ENCODE measurements at places on chromosomes 5 and 9. TPM values are rescaled to one million over a fixed set of nuclear protein-coding genes. Genes with fewer than 3 reads are reported as not detected.

GRCh38 chr5:5965132-5965531, 413.2 kb downstream of the MED10 start:
- no peak for DNase-seq

DNA sequence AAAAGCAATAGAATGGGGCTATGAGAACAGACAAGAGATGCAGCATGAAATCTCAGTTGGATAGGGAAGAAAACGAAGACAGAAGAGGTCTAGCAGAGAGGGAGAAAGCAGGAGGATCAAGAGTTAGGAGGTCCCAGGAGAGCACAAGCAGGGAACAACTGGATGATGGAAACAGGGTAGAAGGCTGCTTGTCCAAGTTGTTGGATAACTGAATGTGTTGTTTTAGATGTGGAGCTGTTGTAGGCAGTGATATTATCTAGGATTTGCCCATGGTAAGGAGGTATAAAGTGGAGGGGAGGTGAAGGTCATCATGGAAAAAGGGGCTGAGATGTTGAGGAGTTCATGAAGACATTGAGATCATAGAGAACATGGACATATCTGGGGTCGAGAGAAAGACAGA, 12.4 kb upstream of the RHOBTB3 start:
- DNase-seq = no peak

GRCh38 chr5:148314187-148314586, 2.0 kb downstream of the SPINK7 start:
- peak; percentile 53 for DNase-seq

- no peak for DNase-seq
Measured at GRCh38 chr5:142292249-142292648, 32.6 kb downstream of the SPRY4 start.

DNA sequence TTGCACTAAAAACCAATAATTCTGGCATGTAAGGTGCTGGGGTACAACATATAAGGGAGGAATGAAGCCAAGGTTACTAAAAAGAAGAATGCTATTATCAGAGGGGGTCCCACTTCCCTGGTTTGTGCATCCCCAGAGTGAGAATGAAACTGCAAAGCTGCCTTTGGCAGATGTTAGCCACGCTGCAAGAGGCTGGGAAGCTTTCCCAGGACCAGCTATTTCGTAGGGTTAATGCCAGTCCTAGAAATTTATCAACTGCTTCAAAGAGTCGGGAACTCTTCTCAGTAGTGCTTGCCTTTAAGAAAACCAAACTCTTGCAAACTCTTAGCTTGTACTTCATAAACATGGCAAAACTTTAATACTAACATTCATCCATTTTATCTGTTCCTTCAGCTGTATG, 87.5 kb upstream of the NR5A1 start:
- DNase-seq = no peak

GRCh38 chr9:112379177-112380101, 469 bp upstream of the HSDL2 start:
- peak; percentile 98 for DNase-seq

- DNase-seq = no peak
Measured at GRCh38 chr5:109558364-109558763, 131.4 kb upstream of the MAN2A1 start.

- DNase-seq = no peak
Measured at GRCh38 chr9:82565188-82565969, 497.6 kb downstream of the RASEF start.

DNA sequence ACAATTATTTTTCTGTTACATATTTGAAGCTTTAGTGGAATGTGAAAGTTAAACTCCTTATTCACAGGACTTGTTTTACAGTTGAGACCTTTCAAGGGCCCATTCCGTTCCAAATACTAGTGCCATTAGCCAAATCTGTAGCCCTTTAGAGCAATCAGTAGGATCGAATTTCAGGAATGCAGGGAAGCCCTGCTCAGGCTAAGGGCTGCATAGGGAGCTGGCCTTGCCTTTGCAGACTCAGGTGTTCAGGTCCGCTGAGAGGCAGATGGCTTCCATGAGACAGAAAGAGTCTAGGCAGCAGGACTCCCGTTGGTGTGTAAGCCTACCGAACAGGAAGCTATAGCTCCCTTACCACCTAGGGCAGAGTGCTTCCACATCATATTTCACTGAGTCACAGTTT, 150.1 kb upstream of the SLC27A6 start:
- peak; percentile 8 for DNase-seq

GRCh38 chr9:134340475-134341160, 14.4 kb downstream of the RXRA start:
- no peak for DNase-seq

DNA sequence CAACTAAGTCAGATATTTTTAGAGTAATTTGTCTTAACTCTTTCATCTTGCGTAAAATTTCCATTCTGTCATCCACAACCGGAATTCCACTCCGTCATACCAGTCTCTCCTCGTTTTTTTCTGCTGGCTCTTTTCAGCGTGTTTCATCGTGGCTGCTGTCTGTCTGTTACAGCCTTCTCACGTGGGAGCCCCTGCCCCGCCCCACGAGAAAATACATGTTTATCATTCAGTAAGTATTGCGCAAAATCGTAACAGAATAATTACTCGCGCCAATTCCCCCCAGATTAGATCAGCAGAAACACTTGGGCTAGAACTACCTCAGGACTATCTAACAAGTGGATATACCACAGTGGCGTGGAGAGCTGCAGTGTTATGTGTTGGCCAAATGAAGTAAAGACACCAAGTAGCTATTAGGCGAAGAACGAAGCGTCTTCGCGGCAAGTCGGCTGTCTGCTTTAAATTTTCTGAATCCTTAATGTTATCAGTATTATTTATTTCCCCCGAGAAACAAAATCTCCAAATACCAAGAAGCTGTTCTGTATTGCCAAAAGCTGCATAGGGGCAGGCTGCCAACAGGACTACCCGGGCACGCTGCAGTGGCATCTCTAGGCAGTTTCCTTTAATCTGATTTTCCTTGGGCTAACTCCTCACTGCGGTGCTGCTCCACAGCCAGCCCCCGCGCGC, 566 bp upstream of the FOCAD start:
- peak; percentile 31 for DNase-seq

DNA sequence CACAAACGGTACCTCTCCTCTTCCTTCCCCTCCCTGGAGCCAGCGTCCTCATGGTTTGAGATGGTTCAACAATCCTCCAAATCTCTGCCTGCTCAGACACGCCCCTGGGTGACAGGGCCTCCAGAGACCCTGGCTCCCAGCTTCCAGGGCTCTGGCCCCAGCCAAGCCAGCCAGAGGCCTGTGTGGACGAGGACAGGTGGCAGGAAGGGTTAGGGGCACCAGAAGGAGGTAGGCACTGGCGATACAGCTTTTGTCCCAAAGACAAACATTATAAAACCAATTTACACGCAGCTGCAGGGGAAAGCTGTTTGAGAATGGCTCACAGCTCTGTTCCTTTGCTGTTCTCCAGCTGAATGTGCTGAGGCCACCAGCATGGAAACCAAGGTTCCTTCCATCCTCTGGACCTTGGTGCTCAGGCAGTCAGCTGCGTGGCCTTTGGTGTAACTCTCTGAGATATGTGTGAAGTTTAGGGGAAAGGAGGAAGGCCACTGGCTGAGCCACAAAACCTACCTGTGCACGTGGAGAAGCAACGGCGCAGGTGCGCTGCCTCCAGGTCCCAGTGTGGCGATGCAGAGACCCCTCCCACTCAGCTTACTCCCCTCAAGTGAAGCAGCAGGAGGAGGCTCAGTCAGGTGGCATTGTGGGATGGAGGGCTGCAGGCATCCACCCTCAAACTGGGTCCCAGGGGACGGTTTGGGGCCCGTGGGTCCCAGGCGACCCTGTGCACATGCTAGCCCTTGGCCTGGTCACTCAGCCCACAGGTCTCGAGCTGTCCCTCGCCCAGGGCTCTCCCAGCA, 4.3 kb upstream of the QRFP start:
- no peak for DNase-seq

GRCh38 chr5:132094393-132095076, 20.9 kb downstream of the CSF2 start:
- peak; percentile 90 for DNase-seq

DNA sequence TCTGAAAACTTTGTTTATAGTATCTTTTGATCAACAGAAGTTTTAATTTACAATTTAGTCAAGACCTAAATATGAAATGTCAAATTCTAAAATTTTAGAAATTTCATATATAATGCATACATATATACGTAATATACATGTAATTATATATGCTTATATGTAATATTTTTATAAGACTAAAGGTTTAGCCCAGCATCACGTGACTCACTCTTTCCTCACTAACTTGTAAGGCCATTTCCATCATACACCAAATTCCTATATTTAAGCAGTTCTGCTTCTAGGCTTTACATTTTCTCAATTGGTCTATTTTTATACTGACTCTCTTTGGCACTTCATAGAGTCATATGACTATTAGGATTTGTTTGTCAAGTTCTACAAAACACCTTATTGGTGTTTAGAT, 56.4 kb downstream of the CFAP95 start:
- no peak for DNase-seq

The SPRY4 gene
- 41.9 TPM for total RNA-seq

The PCDHB6 gene
- total RNA-seq = 0.22 TPM

All from MCF 10A (cell line).